ENCODE measurements at places on chromosomes 5 and 9. TPM values are rescaled to one million over a fixed set of nuclear protein-coding genes. Genes with fewer than 3 reads are reported as not detected.
A peak's percentile ranks its signal among the peaks of the same experiment; 100 is the strongest.

DNA sequence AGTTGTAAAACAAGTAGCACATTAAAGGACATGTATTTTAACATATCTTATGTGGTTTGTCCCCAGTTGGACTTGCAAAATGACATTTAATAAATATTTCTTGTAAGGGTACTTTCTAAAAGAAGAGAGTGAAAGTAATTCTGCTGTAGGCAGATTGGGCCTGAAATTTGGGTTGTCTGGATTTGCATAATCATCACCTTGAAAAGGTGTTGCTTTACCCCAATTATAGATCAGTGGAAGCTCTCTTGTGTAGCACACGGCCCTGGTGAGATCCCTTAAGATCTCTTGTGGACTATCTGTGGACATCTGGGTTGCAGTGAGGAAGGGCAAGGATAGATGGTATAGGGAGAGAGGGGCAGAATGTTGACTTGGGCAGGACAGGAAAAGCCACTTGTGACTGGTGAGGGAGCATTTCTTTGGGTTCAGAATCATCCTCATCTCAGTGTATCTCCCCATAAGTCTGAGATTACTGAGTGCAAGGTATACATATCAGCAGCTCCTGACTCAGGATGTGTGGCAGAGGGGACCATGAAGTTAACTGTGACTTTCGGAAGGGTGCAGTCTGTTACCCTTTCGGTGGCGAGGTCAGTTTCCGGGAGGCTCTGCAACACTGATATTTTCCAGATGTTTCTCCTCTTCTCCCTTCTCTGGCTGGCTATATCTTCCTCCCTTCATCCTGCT lies 2.0 kb upstream of the TNFAIP8 start:
- peak overlapping the region; percentile 59 for H3K4me3 ChIP-seq
- peaks cover 62% of the 10 kb centered on the region for H3K36me3 ChIP-seq
- no peaks in the 10 kb centered on the region for H3K27me3 ChIP-seq
- peaks cover 62% of the 10 kb centered on the region for H3K4me1 ChIP-seq
- peak overlapping the region; percentile 98 for H3K27ac ChIP-seq
- DNase-seq, result no peak

- no peak overlapping the region for H3K27ac ChIP-seq
- H3K4me3 ChIP-seq, result no peak overlapping the region
- H3K36me3 ChIP-seq, result no peaks in the 10 kb centered on the region
- H3K27me3 ChIP-seq, result peaks cover 11% of the 10 kb centered on the region
Observed at GRCh38 chr5:71695071-71695470, 24.0 kb upstream of the CARTPT start.

GRCh38 chr5:168947212-168947868 lies 353.6 kb downstream of the SLIT3 start:
- peak overlapping the region; percentile 58 for H3K27ac ChIP-seq
- H3K4me3 ChIP-seq, result no peak overlapping the region
- no peaks in the 10 kb centered on the region for H3K27me3 ChIP-seq
- peaks cover 6% of the 10 kb centered on the region for H3K4me1 ChIP-seq

- no peak overlapping the region for H3K4me3 ChIP-seq
- no peaks in the 10 kb centered on the region for H3K4me1 ChIP-seq
- no peaks in the 10 kb centered on the region for H3K36me3 ChIP-seq
- no peak for DNase-seq
Observed at GRCh38 chr5:158868546-158868945, 231.2 kb downstream of the EBF1 start.

DNA sequence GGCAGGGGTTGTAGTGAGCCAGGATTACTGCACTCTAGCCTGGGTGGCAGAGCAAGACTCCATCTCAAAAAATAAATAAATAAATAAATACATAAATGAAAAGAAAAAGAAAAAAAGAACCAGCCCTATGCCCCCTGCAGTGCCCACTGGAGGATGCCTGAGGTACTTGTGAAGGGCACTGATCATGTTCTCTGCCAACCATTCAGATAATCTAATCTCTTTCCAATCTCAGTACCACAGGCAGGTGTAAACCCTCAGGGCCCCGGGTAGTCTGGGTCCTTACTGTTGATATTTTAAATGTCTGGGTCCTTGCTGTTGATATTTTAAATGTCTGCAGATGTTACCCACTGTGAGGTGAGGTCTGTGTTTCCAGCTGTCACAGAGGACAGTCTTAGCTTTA lies 321.8 kb upstream of the ADCY2 start:
- no peak overlapping the region for H3K4me3 ChIP-seq
- no peak for DNase-seq
- no peak overlapping the region for H3K27ac ChIP-seq
- no peaks in the 10 kb centered on the region for H3K36me3 ChIP-seq

GRCh38 chr5:103094737-103095136 lies 25.2 kb downstream of the GIN1 start:
- no peaks in the 10 kb centered on the region for H3K27me3 ChIP-seq
- no peak for DNase-seq
- H3K4me3 ChIP-seq, result no peak overlapping the region
- H3K36me3 ChIP-seq, result peaks cover 25% of the 10 kb centered on the region
- no peaks in the 10 kb centered on the region for H3K4me1 ChIP-seq

GRCh38 chr9:136482046-136482792 lies 621 bp downstream of the SEC16A start:
- peak overlapping the region; percentile 98 for H3K4me3 ChIP-seq
- H3K27ac ChIP-seq, result peak overlapping the region; percentile 92
- peaks cover 10% of the 10 kb centered on the region for H3K36me3 ChIP-seq
- H3K4me1 ChIP-seq, result peaks cover 31% of the 10 kb centered on the region
- H3K27me3 ChIP-seq, result no peaks in the 10 kb centered on the region

DNA sequence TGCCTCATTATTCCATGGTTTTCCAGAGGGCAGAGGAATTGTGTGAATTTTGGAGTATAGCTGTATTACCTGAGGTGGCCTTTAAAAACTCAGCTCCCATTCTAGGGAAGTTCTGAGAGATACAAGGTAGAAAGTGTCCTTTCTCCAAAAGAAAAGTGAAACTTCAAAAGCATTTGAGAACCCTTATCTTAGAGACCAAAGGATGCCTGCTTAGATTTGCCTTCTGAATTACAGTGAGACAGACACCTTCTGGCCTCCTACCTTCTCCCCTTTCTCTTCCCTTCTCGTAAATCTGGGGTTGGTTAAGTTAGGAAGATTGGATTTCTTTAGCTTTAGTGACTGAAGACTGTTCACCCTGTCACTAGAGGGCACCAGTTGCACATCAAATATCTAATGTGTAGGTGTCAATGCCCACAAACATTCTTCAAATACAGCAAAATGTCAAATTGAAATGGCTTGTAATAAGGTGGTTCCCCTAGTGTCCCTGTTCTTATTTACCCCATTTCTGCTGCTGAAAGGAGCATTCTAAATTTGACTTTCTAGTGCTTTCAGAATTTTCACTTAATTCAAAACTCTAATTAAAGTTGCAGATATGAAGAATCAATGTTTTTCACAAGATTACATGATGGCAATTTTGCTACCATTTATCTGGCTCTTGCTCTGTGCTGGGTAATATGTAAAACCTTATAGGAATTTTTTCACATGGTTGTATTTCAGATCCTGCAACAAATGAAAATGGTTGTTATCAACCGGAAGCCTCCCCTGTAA lies 46.7 kb downstream of the PRRC1 start:
- H3K4me3 ChIP-seq, result no peak overlapping the region
- H3K27me3 ChIP-seq, result peaks cover 33% of the 10 kb centered on the region
- peaks cover 9% of the 10 kb centered on the region for H3K4me1 ChIP-seq
- DNase-seq, result peak; percentile 40

DNA sequence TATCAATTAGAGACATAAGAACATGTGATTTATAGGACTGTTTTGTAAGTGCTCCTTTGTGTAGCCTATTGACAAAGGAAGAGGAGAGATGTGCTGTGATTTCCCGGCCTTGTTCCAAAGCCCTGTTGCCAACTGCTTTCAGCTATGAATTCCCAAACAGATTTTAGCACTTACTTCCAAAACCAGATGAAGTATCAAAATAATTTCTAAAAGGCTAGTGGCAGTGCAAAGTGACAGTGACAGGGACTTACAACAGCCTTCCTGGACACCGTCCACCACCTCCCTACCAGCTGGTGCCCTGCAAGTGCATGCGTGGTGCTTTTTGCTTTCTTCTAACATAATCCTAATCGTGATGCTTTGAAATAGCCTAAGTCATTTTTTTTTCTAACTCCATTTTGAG lies 254.1 kb upstream of the ACTBL2 start:
- H3K27me3 ChIP-seq, result peaks cover 5% of the 10 kb centered on the region
- H3K27ac ChIP-seq, result no peak overlapping the region
- no peaks in the 10 kb centered on the region for H3K4me1 ChIP-seq
- DNase-seq, result no peak

DNA sequence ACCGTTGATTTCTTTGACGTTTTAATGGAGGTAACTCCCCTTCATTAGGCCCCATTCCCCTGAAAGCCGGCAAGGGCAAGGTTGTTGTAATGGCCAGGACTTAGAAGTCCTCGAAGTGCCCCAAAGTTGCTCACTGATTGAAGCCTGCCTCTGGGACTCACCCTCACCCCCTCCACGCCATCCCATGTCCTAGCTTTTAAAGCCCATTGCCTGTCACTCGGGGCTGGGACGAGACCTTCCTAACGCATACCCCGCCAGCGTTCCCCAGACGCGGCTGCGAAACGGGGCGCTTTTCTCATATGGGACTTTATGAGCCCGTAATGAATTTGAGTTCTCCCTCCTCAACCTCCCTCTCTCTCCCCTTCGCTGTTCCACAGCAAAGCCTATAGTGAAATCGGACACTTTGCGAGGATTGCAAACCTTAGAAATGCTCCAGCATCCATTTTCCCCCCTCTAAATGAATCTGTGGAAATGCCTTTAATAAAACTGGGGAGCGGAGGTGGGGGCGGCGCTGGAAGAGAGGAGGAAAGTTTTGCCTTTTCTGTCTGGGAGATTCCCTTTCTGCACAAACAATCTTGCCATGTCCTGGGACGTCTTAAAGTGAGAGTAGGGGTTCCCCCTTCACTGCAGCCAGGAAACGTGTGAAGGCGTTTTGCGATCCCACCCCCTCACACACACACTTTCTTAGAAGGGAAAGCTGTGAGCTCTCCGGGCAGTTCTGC lies 1.5 kb downstream of the PAPPA start:
- no peaks in the 10 kb centered on the region for H3K36me3 ChIP-seq
- H3K27me3 ChIP-seq, result peaks cover 83% of the 10 kb centered on the region
- H3K4me3 ChIP-seq, result no peak overlapping the region
- DNase-seq, result no peak
- H3K4me1 ChIP-seq, result peaks cover 18% of the 10 kb centered on the region

GRCh38 chr9:122923947-122924346 lies 7.4 kb downstream of the ZBTB26 start:
- peaks cover 5% of the 10 kb centered on the region for H3K4me1 ChIP-seq
- no peak overlapping the region for H3K27ac ChIP-seq
- no peak for DNase-seq
- H3K36me3 ChIP-seq, result peaks cover 8% of the 10 kb centered on the region

GRCh38 chr9:135989722-135990467 lies 28.7 kb upstream of the UBAC1 start:
- H3K36me3 ChIP-seq, result no peaks in the 10 kb centered on the region
- peak; percentile 29 for DNase-seq
- peaks cover 13% of the 10 kb centered on the region for H3K4me1 ChIP-seq
- no peak overlapping the region for H3K27ac ChIP-seq

- H3K4me1 ChIP-seq, result no peaks in the 10 kb centered on the region
- no peak for DNase-seq
- H3K27me3 ChIP-seq, result no peaks in the 10 kb centered on the region
- H3K27ac ChIP-seq, result no peak overlapping the region
- no peaks in the 10 kb centered on the region for H3K36me3 ChIP-seq
- no peak overlapping the region for H3K4me3 ChIP-seq
Observed at GRCh38 chr9:107815782-107816560, 326.4 kb upstream of the KLF4 start.

GRCh38 chr5:109656829-109657228 lies 32.9 kb upstream of the MAN2A1 start:
- no peak overlapping the region for H3K27ac ChIP-seq
- H3K36me3 ChIP-seq, result no peaks in the 10 kb centered on the region
- H3K4me1 ChIP-seq, result peaks cover 24% of the 10 kb centered on the region
- peak; percentile 33 for DNase-seq
- no peak overlapping the region for H3K4me3 ChIP-seq
- peaks cover 22% of the 10 kb centered on the region for H3K27me3 ChIP-seq

DNA sequence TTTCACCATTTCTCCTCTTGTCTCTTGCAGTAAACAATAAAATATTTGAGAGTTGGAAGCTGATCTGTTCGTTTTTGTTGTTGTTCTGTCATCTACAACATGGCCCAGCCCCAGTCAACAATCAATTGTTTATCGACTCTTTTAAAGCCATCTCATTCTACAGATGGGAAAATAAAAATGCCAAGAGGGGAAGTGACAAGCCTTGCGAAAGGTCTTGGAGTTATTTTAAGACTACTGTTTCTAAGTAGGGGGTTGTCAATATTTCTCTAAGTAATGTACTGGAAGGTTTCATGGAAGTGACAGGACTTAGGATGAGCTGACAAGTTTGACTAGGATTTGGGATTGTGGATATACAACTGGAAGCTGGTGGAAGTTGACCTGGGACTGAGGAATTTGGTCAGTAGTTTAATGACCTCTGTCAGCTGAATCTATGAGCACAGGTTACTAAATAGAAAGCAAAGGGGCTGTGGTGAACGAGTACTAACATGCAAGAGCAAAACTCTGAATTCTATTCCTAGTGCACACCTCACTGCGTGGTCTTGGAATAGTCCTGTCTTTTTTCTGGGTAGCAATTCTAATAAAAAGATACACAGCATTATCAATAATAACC lies 57.5 kb upstream of the ADRB2 start:
- no peak for DNase-seq
- peaks cover 48% of the 10 kb centered on the region for H3K27me3 ChIP-seq
- H3K4me3 ChIP-seq, result no peak overlapping the region
- no peak overlapping the region for H3K27ac ChIP-seq
- H3K36me3 ChIP-seq, result no peaks in the 10 kb centered on the region
- no peaks in the 10 kb centered on the region for H3K4me1 ChIP-seq

- H3K27me3 ChIP-seq, result peaks cover 2% of the 10 kb centered on the region
- DNase-seq, result no peak
- no peak overlapping the region for H3K4me3 ChIP-seq
- no peak overlapping the region for H3K27ac ChIP-seq
Observed at GRCh38 chr5:68189613-68190012, 25.9 kb upstream of the PIK3R1 start.

DNA sequence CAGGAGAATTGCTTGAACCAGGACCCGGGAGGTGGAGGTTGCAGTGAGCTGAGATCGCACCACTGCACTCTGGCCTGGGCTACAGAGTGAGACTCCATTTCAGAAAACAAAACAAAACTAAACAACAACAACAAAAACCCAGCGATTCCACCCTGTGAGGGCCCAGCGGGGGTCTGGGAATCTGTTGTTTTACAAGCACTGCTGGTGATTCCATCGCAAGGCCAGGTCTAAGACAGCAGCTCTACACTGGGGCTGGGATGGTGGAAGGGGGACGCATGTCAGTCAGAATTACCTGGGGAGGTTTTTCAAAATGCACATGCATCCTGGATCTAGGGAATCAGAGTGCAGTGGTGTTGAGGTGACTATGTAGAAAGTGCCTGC lies 90.9 kb downstream of the ANKRD55 start:
- peaks cover 33% of the 10 kb centered on the region for H3K4me1 ChIP-seq
- H3K27me3 ChIP-seq, result no peaks in the 10 kb centered on the region
- H3K4me3 ChIP-seq, result no peak overlapping the region

- peaks cover 5% of the 10 kb centered on the region for H3K4me1 ChIP-seq
- H3K27me3 ChIP-seq, result peaks cover 31% of the 10 kb centered on the region
- no peaks in the 10 kb centered on the region for H3K36me3 ChIP-seq
Observed at GRCh38 chr9:69674716-69675438, 2.7 kb upstream of the APBA1 start.

- H3K4me1 ChIP-seq, result no peaks in the 10 kb centered on the region
- no peak for DNase-seq
- H3K4me3 ChIP-seq, result no peak overlapping the region
Observed at GRCh38 chr5:17305017-17305416, 87.6 kb downstream of the BASP1 start.

SEMA4D gene
- total RNA-seq, result 245 TPM

INSYN2B gene
- not detected for total RNA-seq

KYAT1 gene
- total RNA-seq, result 7.4 TPM

HCN1 gene
- total RNA-seq, result not detected

SHROOM1 gene
- 1.8 TPM for total RNA-seq

HK3 gene
- total RNA-seq, result not detected

ARL14EPL gene
- not detected for total RNA-seq

SLC6A7 gene
- not detected for total RNA-seq

SKP2 gene
- total RNA-seq, result 63.4 TPM

ODF2 gene
- total RNA-seq, result 76.1 TPM
